Muscle of leg (tissue), 16 donors: ENCODE measurements at places on chromosomes 13 and 19.

- DNase-seq = no peak
These were observed 24.6 kb upstream of the ATP1A3 start for GRCh38 chr19:42018503-42019193.

- peak; percentile 70 for DNase-seq
These were observed 39.0 kb downstream of the SERTM1 start for GRCh38 chr13:36712770-36713169.

DNA sequence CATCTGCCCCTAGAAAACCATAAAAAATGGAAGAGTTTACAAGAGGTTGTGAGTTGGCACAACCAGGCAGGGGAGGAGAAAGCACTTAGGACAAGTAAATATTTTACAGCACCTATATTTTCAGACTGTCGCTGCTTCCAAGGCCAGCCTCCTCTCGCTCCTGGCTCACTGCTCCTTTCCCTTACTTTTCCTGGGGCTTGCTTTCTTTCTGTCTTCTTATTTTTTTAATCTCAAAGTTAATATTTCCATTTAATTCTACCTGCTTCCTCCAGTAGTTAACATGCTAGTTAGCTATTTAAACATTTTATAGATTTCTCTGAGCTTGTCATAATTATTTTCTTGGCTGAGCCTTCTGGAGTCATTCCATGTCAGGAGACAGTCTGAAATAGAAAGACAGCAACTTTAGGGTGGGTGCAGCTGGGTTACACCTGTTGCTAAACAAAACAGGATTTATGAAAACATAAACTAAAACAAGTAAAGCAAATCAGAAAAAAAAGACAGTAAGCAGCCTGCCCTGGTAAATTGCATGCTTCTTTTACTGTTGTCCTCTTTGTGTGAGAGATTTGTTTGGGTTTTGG, 330.1 kb downstream of the DLEU7 start:
- peak; percentile 65 for DNase-seq

- DNase-seq = no peak
These were observed 23.5 kb upstream of the SLC15A1 start for GRCh38 chr13:98775844-98776598.

- DNase-seq = no peak
These were observed 48.0 kb upstream of the ABCC4 start for GRCh38 chr13:95349267-95349666.

GRCh38 chr13:77274126-77274525, 52.8 kb downstream of the MYCBP2 start:
- DNase-seq = no peak

DNA sequence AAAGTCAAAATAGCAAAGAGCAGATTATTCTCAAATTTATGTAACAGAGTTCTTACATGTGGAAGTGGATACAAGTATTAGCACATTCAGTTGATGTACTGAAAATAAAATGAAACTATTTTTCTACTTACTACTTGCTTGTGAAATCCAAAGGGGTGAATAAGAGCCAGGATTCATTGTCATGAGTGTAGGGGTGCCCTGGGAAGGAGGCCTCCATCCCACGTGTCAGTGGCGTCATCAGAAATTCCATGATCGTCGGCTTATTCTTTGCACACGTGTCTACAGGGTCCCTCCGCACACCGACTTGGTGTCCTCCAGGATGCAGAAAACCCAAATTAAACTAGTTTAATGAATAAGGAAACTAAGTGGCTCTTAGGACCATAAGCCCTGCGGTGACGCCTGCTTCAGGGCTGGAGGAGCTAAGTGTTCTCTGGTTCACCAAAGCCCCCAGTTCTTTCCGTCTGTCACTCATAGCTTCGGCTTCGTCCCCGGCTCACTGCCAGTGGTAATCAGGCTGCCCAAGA, 55.5 kb downstream of the IRS2 start:
- no peak for DNase-seq

- no peak for DNase-seq
These were observed 46.2 kb downstream of the CACNA1A start for GRCh38 chr19:13460045-13460444.

- DNase-seq = no peak
These were observed 11.7 kb downstream of the CIC start for GRCh38 chr19:42280815-42281145.

GRCh38 chr13:112447306-112447705, 71.2 kb downstream of the SPACA7 start:
- DNase-seq = no peak

- DNase-seq = no peak
These were observed 93.1 kb downstream of the SPACA7 start for GRCh38 chr13:112469071-112469745.

DNA sequence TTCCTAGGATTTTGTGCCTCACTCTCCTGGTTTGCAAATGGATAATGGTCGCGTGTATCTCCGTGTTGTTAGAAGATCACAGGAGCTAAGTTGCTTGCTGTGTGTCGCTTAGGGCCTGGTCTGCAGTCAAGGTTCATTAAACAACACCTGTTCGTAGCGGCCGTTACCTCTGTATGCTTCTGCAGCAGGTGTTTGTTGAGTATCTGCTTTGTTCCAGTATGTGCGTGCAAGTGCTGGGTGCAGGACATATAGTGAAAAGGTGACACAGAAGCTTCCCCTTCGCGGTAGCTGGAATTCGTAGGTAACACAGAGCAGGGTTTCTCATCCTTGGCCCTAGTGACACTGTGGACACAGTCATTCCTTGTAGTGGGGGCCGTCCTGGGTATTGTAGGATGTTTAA, 5.4 kb downstream of the MED25 start:
- no peak for DNase-seq

DNA sequence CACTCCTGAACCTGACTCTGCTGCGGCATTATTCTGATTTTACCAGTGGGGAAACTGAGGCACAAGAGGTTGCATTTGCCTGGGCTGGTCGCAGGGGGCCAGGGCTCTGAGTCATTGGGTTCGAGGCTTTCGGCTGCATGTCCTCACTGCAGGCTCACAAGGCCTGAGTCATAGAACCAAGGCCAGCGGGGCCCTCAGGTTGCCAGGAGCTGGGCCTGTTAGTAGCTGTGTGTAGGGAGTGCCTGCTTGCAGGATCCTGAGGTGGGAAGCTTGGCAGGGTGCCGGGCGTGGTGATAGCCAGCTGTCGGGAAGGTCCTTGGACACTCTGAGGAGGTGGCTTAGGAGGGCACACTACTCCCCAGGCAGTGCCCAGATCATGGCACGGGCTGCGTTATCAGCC, 21.6 kb upstream of the F2RL3 start:
- no peak for DNase-seq

DNA sequence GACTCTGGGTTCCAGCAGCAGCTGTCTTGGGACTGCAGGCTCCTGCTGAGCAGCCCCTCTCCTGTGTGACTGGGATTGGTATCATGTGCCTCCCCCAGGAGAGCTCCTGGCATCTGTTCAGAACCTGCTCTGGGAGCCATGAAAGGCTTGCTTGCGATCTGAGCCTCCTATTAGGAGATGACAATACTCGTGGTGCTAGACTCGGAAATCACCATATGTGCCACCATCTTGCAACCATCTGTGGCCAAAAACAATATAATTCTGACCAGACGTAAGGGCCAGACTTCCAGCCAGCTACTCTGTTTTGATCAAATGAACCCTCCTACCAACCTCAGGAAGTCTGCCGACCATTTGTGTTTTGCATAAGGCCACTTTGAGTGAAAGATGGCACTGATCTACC, 484.7 kb downstream of the IRS2 start:
- no peak for DNase-seq

GRCh38 chr13:106530171-106530851, 5.2 kb downstream of the EFNB2 start:
- DNase-seq = no peak

DNA sequence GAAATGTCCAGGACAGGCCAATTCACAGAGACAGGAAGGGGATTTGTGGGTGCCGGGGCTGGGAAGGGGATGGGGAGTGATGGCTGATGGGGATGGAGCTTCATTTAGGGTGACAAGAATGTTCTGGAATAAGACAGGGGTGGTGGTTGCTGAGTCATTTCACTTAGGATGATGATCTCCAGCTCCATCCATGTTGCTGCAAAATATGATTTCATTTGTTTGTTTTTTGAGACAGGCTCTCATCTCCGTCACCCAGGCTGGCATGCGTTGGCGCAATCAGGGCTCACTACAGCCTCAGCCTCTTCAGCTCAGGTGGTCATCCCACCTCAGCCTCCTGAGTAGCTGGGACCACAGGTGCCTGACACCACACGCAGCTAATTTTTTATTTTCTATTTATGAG, 3.1 kb upstream of the JSRP1 start:
- DNase-seq = no peak

GRCh38 chr19:15671891-15672579, 852 bp upstream of the CYP4F12 start:
- peak; percentile 77 for DNase-seq

DNA sequence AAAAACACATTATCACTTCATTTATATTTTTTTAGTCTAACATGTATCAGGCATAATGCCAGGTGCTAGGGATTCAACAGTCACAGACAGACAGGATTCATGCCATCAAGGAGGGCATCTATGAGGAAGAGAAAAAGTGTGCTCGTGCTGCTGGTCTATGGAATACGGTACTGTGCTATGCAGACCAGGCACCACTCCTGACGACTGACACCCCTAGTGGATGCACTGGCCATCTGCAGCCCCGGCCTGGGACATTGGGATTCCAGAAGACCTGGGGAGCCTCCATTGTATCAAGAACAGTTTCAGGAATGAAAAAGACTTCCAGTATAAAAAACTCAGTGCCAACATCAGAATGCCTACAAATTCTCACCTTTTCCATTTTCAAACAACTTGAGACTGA, 94.0 kb downstream of the KLF12 start:
- peak; percentile 36 for DNase-seq

GRCh38 chr13:35549481-35549880, 73.0 kb upstream of the MAB21L1 start:
- no peak for DNase-seq

DNA sequence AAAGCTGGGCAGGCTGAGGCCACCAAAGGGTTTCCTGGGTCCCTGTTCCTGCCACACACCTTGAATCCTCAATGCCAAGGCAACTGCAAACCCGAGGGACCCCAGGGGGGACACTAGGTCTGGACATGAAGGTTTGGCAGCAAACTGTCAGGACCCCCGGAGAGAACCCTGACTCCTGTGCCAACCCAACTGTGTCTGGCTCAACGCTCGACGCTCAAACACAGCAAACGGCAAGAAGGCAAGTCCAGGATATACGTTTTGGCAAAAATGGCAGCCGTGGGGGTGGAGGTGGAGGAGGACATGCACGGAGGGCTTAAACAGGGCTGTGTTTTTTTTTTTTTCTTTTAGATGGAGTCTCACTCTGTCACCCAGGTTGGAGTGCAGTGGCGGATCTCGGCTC, 73.0 kb downstream of the GADD45B start:
- DNase-seq = no peak

- no peak for DNase-seq
These were observed 45.4 kb downstream of the MBNL2 start for GRCh38 chr13:97267418-97268059.

- DNase-seq = no peak
These were observed 2.9 kb upstream of the FRY start for GRCh38 chr13:32028711-32029110.
